ENCODE measurements at places on chromosomes 6 and 20.

DNA sequence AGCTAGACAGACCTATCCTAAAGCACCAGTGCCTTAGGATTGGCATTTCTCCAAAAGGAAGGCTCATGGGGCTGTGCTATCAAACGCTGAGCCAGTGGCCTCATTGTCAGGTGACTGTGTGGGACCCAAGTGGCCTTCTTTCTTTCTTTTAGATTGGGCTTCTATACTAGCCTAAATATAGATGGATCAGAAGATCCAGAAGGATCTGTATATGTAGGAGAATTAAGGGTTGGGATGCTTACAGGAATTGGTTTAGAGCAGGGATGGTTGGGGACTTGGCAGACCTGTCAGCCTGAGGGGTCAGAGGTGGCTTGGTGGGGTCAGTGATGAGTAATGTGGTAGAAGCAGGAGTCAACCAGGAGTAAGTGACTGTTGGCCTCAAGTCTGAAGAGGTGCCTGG is 14.8 kb downstream of the ABT1 start:
- DNase-seq = no peak

DNA sequence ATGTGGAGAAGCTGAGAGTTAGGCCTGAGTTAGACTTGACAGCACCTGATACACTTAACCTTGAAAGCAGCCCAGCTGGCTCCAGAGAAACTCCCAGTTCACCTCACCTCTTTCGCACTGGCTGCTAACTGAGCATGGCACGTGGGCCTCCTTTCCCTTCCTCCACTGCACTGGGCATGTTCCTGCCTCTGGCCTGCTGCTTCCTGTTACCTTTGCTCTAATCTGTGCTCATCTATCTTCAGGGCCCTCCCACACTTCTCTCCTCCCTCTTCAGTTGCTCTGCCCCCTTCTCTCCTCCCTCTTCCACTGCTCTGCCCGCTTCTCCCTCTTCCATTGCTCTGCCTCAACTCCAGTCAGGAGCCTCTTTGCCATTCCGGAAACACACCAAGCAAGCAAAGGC is 13.7 kb upstream of the UBE2V1 start:
- no peak for DNase-seq

GRCh38 chr20:61750093-61750492 is 315.6 kb downstream of the TAF4 start:
- DNase-seq = no peak

GRCh38 chr6:41675176-41675775 is 37.0 kb downstream of the MDFI start:
- DNase-seq = no peak

DNA sequence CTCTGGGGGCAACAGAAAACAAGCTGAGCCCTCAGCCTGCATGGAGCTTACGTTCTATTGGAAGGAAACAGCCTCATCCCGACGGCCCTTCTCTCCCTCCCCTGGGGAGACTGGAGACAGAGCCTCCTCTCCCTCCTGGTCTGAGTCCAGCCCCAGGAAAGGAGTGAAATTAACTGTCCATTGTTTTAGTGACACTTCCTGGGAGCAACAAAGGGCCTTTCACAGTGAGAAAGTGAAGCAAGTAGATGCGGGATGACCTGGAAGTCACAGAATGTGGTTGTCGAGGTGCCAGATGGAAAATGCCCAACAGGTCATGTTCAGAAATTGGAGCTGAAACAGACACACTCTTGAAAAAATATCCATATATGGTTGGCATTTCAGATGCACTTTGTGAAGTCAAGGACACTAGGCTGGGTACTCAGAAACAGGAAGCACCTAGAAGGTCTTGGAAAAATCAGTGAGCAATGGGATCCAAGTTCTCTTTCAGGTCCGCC is 77.8 kb downstream of the TFAP2C start:
- DNase-seq = no peak

- DNase-seq = no peak
Observed at GRCh38 chr20:42158272-42158671, 540.1 kb upstream of the CHD6 start.

DNA sequence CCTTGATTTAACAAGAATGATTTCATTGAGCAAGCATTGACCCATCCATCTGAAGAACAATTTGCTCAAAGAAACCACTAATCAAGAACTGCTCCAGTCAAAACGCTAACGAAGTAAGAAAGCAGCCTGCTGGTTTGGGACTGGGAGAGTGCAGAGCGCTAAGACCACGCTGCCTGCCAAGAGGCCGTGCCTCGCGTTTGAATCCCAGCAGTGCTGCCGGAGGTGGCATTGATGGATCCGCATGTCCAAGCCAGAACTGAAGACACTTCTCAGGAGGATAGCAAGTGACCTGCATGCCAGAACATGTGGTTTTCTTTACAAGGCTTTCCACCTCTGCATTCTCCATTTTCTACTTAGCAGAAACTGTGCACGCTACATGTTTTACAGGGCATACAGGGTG is 105.2 kb upstream of the FOXC1 start:
- DNase-seq = no peak

GRCh38 chr6:107488875-107489635 is 862 bp upstream of the SOBP start:
- DNase-seq = no peak

DNA sequence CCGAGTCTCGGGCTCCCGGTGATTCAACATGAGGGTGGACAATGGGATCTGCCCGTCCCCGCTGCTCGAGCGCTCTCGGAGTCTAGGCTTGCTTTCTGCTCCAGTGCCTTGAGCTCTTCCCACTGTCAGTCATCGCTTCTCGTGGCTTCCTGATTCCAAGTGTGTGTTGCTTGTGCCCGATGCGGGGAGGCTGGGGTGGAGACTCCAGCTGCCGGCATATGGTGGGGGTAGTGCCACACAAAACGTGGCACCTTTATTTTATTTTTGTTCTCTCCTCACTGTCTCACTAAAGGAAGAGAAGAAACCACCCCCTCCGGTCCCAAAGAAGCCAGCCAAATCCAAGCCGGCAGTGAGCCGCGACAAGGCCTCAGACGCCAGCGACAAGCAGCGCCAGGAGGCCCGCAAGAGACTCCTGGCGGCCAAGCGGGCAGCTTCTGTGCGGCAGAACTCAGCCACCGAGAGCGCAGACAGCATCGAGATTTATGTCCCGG is 14.8 kb upstream of the MYL9 start:
- DNase-seq = no peak

- DNase-seq = no peak
Observed at GRCh38 chr6:136030131-136030530, 178.6 kb downstream of the PDE7B start.

GRCh38 chr20:13739731-13740649 is 44.7 kb downstream of the ESF1 start:
- DNase-seq = no peak

DNA sequence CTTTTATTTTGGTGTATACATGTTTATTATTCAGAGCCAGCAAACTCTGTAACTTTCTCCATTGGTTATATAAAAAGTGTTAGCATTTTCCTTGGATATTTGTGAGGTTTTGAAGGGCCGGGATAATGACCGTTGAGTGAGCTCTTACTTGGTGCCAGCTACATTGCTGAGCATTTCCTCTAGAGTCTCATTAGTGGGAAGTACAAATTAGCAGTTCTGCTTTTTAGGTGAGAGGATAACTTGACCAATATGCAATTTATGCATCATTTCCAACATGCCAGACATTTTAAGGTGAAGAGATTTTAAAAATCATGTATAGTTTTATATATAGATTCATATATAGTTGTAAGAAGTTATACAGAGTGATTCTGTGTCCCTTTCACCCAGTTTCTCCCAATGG is 84.3 kb downstream of the CARMIL1 start:
- no peak for DNase-seq

DNA sequence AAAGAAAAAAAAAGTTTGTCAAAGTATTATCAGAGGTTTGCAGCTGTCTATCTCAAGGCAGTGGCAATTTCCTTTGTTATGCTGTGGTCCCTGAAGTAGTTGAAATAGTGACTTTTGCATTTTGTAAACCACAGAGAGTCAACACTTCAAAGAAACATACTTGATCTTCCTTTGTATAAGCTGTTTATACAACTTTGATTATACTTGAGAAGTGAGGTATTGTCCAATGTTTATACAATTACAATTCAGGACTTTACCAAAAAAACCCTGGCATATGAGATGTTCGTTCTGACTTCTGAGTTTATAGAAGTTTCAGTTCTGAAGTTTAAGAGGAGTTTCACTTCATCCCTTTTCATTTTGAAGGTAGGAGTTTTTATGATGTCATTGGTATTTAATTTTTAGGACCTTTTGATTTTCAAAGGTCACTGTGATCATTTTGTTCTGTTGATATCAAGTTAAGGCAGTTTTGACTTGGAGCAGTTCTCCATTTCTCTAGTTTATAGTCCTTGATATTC is 4.0 kb downstream of the STK4 start:
- DNase-seq = no peak

DNA sequence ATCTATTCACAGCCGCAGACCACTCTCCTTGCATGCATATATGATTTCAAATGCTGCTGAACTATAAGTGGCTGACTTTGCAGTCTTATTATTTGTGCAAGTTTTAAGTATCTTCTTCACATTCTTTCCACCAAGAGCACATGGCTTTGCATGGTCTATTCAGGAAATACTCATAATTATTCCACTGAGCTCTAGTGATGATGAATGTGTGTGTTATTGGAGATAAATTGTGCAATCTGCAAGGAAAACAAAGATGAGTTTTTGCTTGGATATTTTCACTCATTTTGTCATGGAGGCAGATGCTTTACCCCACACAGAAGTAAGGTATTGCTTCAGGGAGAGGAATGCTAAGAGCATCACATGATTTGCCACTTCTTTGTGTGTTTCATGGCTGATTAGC is 764.6 kb downstream of the TBC1D32 start:
- DNase-seq = no peak

DNA sequence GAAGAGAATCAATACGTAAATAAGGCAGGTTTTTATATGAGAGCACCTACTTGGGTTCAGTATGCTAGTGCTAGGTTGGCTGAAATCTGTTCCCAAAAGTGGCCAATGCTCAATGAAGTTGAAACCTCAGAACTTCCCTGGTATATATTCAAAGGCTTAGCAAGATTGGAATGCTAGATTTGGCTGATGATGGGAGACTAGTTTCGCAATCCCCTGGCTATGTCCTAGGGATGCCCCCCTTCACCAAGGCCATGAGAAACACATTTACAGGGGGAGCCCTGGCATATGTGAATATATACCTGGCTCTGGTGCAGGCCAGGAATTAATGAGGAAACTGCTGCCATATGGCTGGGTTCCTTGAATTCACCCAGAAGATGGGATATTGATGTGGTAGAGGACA is 142.4 kb upstream of the C6orf118 start:
- no peak for DNase-seq

GRCh38 chr6:5003604-5004372 is at the start of gene RPP40:
TSS of gene RPP40 (minus strand) at chr6:5004037. CDS start at chr6:5004002, 35 bp downstream.
- DNase-seq = peak; percentile 83

DNA sequence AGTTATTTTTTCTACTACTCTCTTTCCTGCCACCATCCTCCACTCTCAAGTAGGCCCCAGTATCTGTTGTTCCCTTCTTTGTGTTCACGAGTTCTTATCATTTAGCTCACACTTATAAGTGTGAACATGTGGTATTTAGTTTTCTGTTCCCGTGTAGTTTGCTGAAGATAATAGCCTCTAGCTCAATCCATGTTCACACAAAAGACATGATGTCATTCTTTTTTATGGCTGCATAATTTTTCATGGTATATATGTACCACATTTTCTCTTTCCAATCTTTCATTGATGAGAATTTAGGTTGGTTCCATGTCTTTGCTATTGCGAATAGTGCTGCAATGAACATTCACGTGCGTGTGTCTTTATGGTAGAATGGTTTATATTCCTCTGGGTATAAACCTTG is 237.9 kb upstream of the FERMT1 start:
- DNase-seq = no peak

DNA sequence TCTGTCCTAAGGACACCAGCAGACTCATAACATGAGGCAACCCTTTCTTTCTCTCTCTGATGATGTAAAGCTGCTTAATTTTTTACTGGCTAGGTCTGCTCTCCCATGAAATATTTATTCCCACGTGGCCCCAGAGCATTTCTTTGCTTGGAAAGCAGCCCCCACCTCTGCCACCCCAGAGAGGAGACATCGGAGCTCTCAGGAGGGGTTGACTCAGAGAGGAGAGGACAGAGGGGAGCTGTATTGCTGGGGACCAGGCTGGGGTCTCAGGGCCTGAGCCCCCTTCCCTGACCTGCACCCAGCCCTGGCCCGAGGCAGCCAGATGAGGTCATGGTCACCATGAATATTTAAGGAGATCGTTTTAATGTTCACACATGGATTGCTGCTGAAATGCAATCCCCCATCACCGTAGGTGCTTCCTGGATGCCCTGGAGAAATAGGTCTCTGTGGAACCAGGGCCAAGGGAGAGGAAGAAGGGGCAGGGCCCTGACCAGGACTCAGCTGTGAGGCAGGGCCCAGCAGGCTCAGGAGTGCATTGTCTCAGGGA is 117.5 kb downstream of the DLL1 start:
- DNase-seq = no peak

DNA sequence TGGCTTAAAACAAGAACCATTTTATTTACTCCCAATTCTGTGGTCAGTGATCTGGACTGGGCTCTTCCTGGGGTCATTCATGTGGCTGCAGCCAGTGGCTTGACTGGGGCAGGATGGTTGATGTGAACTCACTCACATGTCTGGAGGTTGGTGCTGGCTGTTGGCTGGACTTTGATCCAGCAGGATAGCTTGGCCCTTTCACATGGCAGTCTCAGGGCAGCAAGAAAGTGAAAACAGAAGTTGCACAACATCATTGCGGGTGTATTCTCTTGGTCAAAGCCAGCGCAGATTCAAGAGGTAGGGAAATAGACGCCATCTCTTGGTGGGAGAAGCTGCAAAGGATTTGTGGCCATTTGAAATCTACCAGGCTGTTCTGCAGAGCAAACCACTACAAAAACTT is 77.2 kb downstream of the MDGA1 start:
- no peak for DNase-seq

GRCh38 chr6:56760842-56761241 is 118.2 kb upstream of the DST start:
- no peak for DNase-seq

DNA sequence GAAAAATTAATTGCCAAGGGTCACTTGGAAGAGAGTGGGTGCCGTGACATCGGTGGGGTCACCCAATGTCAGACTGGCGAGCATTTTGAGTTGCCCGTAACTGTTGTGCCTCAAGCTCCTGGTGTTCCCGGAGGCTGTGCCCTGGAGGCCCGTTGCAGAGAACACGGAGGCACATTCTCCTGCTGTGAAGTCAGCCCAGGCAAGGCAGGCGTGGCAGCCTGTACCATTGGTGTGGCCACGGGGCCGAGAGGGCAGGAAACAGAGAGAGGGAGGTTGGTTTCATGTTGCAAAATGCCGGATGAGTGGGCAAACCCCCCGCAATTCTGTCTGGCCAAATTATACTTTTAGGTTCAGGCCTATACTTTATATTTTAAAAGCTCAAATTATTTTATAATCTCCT is 81.2 kb downstream of the THBS2 start:
- no peak for DNase-seq

GRCh38 chr6:159919011-159919511 is 28.3 kb downstream of the MAS1 start:
- no peak for DNase-seq
